G401 (cell line): ENCODE measurements at places on chromosomes 12 and 14.

- DNase-seq: no peak
These were observed 101.1 kb downstream of the BBS10 start for GRCh38 chr12:76247026-76247646.

- peak; percentile 13 for DNase-seq
These were observed 34.1 kb downstream of the SCFD1 start for GRCh38 chr14:30656190-30656632.

GRCh38 chr12:2322554-2323120, 269.9 kb downstream of the CACNA1C start:
- no peak for DNase-seq

- DNase-seq: no peak
These were observed 175.3 kb upstream of the CLEC14A start for GRCh38 chr14:38431156-38431555.

DNA sequence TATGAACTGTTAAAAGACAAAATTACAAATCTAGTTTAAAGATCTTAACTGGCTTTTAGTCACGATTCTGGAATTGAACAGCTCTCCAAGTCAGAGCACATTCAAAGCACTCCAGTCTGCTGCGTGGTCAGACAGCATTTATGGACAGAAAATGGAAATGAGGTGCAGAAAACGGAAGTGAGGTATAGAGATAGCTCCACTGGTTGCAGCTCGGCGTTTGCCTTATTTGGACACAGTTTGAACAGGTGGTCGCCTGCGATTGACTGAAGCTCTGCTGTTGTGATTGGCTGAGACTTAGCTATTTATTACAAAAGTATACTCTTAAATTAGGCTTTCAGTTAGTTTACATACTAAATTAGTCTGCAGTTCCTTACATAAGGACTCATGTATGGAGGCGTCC, 28.3 kb downstream of the TRIM9 start:
- DNase-seq: no peak

DNA sequence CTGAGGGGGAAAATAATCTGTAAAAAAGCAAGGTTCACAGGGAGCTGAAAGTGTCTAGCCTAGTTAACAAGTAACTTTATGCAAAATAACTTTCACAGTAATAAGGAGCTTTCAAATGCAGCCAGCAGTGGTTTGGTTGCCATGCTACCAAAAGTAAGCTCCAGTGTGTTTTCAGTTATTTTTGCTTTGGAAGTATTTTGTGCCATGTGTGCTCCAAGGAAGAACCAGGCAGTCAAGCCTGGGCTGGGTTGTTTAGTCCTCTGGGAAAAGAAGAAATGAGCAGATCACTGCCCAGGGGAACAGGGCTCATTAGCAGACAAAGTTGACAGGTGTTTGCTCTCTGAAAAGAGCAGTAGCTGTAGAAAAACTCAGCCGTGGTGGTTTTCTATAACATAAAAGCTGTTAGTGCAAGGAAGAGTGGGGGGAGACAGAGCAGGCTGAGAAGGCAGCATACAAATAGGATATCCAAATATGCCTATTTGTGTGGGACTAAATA, 92.8 kb upstream of the TMTC2 start:
- DNase-seq: no peak

DNA sequence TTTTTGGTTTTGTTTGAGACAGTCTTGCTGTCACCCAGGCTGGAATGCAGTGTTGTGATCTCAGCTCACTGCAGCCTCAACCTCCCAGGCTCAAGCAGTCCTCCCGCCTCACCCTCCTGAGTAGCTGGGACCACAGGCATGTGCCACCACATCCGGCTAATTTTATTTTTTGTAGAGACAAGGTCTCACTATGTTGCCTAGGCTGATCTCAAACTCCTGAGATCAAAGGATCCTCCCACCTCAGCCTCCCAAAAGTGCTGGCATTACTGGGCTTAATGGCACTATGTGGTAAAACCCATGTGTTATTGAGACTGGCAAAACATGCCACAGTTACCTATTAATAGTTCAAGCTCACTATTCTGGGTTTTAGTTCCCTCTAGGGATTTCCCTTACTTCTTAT, 51.2 kb upstream of the KCNH3 start:
- no peak for DNase-seq

DNA sequence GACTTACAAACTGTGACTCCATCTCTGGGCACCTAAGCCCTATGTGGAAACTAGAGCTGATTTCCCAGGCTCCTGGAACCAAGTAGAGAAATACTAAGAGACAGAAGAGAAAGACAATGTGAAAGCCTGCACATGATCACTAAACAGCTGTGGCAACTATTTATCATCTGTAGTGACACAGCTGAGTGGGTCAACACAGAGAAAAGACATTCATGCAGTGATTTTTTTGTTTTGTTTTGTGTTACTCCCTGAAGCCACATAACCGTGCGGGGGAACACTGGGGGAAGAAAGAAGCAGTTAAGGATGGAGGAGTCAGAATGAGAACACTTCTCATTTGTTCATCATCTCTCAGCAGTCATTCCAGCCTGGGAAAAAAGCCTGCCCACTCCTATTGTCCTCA, 1.5 kb downstream of the PRR4 start:
- DNase-seq: no peak
